ENCODE measurements at places on chromosomes 11 and 22.

DNA sequence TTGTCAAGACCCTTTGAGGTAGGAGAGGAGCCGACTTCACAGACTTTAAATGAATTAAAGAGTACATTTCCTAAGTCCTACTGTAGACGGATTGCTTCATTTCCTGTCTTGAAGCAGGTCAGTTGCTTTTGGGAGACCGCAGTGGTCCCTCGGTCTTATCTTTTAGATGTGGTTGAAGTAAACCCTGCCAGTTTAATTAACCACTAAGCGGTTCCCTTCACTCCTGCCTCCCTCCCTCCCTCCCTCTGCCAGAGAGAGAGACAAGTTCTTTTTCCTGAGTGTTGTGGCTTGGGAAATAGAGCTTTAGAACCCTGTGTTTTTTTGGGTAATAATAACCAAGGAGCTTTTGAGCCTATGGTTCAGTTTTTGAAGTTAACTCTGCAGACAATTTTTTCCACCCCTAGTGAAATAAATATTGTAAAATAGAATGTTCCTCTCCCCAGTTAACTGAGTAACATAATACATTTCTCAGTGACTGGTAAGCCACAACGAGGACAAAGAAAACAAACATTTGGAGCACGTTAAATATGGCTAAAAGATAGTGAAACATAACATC is 147.5 kb downstream of the LDLRAD3 start:
- H3K36me3 ChIP-seq: no peaks in the 10 kb centered on the region
- peaks cover 8% of the 10 kb centered on the region for H3K4me1 ChIP-seq
- H3K27me3 ChIP-seq: no peaks in the 10 kb centered on the region
- DNase-seq: no peak
- no peak overlapping the region for H3K4me3 ChIP-seq

- no peak overlapping the region for H3K4me3 ChIP-seq
- H3K27me3 ChIP-seq: no peaks in the 10 kb centered on the region
- no peak for DNase-seq
- peaks cover 31% of the 10 kb centered on the region for H3K4me1 ChIP-seq
- no peaks in the 10 kb centered on the region for H3K36me3 ChIP-seq
- peak overlapping the region; percentile 94 for H3K27ac ChIP-seq
Observed at GRCh38 chr11:69018924-69019323, 5.9 kb upstream of the MRGPRF start.

GRCh38 chr11:7437696-7438095 is 47.6 kb upstream of the OLFML1 start:
- H3K36me3 ChIP-seq: no peaks in the 10 kb centered on the region
- no peak for DNase-seq
- H3K4me3 ChIP-seq: no peak overlapping the region
- no peaks in the 10 kb centered on the region for H3K27me3 ChIP-seq
- no peaks in the 10 kb centered on the region for H3K4me1 ChIP-seq

DNA sequence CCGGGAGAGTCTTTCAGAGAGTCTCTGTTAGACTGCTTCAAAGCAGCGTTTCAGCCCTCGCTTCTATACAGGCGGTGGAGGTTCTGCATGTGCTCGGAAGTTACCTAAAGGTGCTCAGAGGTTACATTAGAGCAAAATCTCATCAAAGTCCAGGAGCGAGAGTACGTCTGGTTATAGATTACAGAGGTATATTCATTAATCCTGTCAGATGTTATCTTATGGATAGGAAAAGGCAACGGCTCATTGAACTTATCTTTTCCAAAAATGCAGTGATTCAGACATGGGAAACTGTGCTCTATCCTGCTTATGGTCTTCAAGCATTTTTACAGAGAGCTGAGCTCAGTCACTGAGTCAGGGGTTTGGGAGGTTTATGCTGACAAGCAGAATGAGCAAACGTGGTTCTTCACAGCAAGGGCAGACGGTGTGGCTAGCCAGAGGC is 9.1 kb upstream of the ZBED5 start:
- H3K27ac ChIP-seq: no peak overlapping the region
- H3K27me3 ChIP-seq: no peaks in the 10 kb centered on the region
- H3K4me1 ChIP-seq: peaks cover 14% of the 10 kb centered on the region
- H3K36me3 ChIP-seq: no peaks in the 10 kb centered on the region

- H3K4me3 ChIP-seq: no peak overlapping the region
- H3K27ac ChIP-seq: no peak overlapping the region
- no peaks in the 10 kb centered on the region for H3K36me3 ChIP-seq
- no peaks in the 10 kb centered on the region for H3K27me3 ChIP-seq
Observed at GRCh38 chr11:2518111-2518982, 73.5 kb downstream of the KCNQ1 start.

DNA sequence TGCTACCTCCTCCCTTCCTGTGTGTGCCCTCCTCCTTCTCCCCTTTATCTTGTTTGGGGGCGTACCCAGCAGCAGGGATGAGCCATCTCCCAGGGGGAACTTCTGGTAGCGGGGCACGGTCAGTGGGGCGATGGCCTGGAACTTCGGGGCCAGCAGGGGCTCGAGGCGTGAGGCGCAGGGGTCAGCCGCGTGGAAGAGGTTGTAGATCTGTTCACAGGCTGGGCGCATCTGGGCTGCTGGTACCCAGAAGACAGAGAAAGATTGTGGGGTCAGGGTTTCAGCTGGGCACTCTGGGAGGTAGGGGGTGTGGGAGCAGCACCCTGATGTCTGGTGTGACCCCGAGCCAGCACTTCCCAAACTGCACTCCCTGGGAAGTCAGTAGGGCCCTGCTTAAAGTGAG is 9.1 kb downstream of the PITPNM1 start:
- H3K36me3 ChIP-seq: peaks cover 27% of the 10 kb centered on the region
- no peak overlapping the region for H3K4me3 ChIP-seq
- H3K4me1 ChIP-seq: no peaks in the 10 kb centered on the region
- no peak for DNase-seq

- H3K27me3 ChIP-seq: no peaks in the 10 kb centered on the region
- H3K4me1 ChIP-seq: peaks cover 45% of the 10 kb centered on the region
- DNase-seq: peak; percentile 94
- peak overlapping the region; percentile 81 for H3K4me3 ChIP-seq
Observed at GRCh38 chr11:47177229-47177845, 658 bp upstream of the ARFGAP2 start.

Measured in vagina (tissue), 2 donors.